ENCODE measurements at places on chromosomes 7 and 10. TPM values are rescaled to one million over a fixed set of nuclear protein-coding genes. Genes with fewer than 3 reads are reported as not detected.

The ACSL5 gene
- 58.1 TPM for total RNA-seq

The MCM10 gene
- 75.1 TPM for total RNA-seq

GRCh38 chr10:111316722-111317212, 239.9 kb downstream of the ADRA2A start:
- no peak for DNase-seq

DNA sequence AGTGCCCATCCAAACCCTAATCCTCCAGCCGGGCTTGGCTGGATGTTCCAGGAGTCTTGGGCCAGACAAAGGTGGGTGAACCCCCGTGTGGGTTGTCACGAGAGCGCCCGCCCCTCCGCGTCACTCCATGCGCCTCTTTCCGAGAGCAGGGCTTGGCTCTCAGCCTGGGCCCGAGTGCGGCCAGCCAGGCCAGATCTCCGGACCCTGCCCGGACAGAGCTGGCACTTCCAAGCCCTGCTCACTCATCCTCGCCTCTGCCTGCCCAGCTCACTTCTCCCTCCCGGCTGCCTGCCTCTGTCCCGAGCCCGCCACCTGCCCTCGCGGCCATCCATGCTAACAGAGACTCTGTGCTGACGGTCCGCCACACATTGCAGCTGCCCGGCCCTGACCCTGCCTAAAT, 34.6 kb downstream of the AGAP3 start:
- DNase-seq: no peak

GRCh38 chr7:105830405-105831301, 45.7 kb downstream of the ATXN7L1 start:
- DNase-seq: no peak

- DNase-seq: no peak
Observed at GRCh38 chr10:71753091-71753959, 20.0 kb downstream of the VSIR start.

DNA sequence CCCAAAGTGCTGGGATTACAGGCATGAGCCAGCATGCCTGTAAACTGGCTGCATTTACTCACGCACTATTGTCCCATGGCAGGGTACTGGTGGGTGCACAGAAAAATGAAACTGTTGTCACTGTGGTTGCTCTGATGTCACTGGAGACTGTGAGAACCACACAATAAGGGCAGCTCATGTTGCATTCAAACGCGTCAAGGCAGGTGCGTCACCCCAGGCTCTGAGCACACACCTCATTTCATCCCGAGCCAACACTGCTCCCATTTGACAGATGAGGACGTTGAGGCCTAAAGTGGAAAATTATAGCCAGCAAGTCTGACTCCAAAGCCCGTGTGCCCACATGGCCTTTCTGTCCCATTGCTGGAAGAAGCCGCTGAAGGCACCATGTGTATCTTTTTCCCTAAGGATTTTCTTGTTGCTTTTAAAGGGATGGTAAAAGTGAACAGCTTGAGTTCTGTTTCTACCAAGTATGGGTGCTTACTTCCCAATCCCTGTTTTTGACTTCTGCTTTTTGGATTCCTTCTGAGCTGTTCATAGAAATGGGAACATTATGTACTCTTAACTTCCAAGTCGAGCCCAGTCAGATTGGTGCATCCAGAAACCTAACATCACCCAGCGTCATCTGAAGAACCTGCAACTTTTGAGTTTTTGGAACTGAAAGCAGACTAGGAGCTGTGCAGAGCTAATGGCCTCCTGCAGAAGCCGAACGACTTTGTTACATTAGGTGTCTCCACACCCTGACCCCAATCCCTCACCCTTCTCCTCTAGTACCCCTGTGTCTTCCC, 60.1 kb upstream of the CARD11 start:
- peak; percentile 69 for DNase-seq

- no peak for DNase-seq
Observed at GRCh38 chr10:65143723-65144122, 1622.5 kb downstream of the REEP3 start.

DNA sequence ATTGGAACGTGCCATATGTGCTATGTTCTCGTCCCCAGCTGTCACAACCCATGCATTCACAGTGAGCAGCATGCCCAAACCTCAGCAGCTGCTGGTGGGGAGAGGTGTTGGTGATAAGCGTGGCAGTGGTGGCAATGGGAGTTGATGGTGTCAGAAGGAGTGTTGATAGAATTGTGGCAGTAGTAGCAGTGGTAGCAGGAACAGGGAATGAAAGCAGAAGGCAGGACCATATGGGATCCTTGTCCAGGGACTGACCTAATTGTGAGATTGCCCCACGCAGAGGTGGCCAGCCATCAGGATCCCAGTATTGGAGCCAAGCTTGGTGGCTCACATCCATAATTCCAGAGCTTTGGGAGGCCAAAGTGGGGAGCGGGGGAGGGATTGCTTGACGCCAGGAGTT, 276.3 kb downstream of the GALNT17 start:
- DNase-seq: no peak

Data from activated CD8-positive, alpha-beta memory T cell treated with anti-CD3 and anti-CD28 coated beads, Interleukin-2, amount 10 ng/mL, durations not matched to agents 7 days and 5 days (primary cell).